Left kidney (tissue), 8 donors: ENCODE measurements at places on chromosomes 1 and 21.

- DNase-seq = no peak
Measured at GRCh38 chr1:159935719-159936272, 9.6 kb downstream of the IGSF9 start.

DNA sequence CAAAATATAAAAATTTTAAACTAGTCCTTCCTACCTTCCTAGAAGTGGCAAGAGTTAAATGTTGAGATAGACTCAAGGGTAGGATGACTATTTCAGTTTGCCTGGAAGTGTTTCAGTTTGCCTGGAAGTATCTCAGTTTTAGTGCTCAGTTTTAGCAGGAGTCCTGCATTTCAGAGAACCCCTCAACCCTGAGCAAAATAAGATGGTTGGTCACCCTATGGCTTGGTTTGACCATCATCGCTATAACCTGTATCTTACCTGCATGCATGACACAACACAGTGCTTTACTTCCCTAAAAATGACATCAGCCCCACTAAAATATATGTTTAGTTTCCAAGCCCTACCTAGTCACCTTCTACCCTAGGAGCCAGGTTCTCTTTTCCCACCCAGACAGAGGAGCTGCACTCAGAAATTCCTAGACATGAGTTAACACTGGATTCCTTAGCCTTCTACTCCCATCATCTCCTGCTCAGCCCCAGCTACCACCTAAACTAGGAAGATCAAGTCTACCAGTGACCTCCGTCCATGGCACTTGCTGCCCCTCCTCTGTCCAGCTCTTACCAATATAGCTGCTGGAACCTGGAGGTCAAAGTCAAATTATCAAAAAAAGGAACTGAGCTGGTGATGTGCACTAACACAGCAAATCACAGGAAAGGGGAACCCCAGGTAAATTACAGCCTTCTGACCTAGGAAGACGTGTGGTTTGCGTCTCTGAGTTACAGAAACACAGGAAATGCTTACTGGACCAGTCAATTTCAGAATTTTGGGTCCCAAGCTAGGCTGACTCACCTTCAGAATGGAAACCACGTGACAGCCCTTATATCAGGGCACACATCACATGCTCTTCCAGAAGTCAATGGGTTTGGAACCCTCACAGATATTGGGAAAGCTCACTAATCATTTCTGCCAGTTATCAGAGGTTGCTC, 2.2 kb upstream of the G0S2 start:
- DNase-seq = no peak

DNA sequence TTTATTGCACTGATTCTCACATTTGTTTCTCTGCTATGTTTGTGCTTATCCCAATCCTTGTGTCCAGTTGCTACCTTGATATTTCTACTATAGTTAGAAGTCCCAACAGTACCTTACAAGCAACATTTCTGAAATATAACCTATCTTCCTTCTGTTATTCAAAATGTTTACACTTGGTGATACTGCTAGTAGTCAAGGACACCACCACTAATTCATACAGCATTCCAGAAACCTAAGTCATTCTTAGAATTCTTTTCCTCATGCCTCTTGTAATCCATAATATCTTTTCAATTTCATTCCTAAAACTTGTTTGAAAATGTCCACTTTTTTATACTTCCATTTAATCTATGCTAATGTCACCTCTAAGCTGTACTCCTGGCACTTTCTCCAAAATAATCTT, 2132.1 kb downstream of the NCAM2 start:
- DNase-seq = no peak

GRCh38 chr1:113511269-113511668, 121.0 kb downstream of the MAGI3 start:
- DNase-seq = no peak

DNA sequence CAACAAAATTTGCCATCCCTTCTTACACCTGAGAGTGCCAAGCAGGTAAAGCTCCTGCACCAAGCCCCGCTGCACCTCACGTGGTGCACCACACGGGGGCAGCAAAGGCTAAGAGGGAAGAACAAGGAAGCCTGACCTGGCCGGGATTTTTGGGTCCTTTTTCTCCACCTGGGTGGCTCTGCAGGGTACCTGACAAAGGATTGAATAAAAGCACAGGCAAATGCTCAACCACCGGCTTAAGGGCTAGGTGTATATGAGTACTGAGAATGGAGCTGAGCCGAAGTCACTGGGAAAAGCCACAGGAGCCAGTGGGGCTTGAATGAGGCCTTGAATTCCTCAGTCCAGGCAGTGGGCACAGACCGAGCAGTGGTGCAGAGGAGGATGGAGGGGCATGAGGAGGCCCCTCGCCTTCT, 36.4 kb downstream of the ZNF697 start:
- DNase-seq = peak; percentile 66

DNA sequence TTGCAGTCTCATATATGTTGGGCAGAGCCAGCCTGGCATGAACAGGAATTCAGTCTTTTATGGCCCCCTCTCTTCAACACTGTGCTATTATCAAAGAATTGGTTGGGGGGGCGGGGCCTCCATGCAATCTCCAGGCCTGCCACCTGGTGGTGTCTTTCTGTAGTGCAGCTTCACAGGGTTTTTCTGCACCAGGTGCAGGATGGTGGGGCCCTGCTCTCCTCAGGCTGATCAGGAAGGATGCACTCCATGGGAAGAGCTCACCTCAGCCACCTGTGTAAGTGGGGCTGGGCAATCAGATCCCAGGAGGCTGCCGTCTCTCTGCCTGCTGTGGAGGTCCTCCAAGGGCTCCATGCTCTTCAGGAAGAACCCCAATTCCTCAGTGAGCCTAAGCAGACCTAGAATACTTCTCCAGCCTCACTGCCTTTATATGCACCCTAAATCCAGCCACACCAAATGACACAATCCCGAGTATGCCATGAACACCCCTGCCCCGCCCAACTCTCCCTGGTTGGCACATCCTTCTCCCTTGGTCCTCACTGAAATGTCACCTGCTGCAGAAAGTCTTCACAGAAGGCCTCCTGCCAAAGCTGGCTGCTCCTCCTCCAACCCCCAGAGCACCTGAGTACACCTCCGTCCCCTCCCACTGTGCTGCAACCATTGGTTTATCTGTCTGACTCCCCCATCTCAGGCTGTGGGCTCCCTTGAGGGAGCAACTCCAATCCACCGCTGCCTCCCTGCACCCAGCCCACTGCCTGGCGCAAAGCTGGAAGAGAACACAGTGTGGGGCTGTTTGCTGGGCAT, 16.5 kb downstream of the STK40 start:
- peak; percentile 81 for DNase-seq

DNA sequence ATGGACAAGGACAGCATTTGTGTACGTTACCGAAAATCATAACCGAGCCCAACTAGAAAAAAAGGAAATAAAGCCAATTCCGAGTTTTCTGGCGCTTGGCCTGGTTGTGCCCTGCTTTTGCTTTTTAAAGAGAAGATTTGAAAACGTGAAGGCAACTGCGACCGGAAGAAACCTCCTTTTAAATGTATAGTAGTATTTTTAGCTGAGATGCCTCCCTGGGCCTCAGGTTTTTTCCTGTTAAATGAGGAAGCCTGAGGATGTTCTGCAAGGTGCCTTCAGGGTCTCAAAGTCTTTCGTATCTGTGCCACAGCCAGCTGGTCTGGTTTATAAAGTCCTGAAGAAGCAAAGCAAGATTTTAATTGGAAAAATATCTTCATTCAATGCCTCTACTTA, 371 bp upstream of the ODF2L start:
- peak; percentile 20 for DNase-seq

- DNase-seq = no peak
Measured at GRCh38 chr1:201659572-201659971, 120.6 kb downstream of the NAV1 start.

DNA sequence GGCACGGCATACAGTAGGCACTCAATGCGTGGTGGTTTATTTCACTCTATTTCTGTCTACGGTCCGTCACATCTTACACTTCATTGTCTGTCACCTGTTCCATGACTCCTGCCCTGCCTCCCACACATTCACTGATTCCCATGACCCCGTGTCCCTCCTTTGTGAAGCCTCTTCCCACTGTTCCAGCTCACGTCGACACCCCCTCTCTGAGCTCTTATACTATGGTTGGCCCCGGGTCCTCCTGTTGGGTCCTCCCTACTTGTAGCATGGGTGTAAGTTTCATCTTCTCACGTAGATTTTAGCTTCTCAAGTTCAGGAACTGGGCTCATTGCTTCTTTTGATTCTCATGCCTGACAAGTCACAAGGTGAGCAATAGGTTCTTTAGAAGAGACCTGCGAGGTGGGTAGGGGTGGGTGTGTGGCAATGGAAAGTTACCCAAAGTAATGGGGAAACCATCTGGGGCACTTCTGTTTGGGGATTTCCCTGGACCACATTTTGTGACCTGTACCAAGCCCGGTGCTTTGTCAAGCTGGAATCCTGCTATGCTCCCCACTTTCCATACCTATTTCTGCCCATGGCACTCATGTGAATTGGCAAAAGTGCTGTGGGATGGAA, 22.1 kb upstream of the IL10 start:
- DNase-seq = no peak

GRCh38 chr1:26542771-26543451, 13.3 kb downstream of the RPS6KA1 start:
- no peak for DNase-seq

DNA sequence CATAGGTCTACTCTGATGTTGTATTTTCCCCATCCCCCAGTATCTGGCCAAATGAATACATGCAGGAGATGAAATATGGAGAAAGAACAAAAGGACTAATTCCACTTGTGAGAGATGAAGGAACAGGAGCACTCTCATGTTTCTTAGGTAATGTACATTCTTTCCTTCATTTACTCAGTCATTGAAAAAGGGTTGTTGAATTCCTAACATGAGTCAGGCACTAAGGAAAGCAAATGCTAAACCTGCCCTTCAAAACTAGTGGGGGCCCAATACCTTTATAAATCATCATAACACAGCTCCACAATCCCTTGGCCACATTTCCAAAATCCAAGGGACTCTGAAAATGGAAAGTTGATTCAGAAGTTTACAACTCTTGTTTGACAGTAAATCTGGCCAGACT, 94.3 kb downstream of the DIRAS3 start:
- DNase-seq = no peak

DNA sequence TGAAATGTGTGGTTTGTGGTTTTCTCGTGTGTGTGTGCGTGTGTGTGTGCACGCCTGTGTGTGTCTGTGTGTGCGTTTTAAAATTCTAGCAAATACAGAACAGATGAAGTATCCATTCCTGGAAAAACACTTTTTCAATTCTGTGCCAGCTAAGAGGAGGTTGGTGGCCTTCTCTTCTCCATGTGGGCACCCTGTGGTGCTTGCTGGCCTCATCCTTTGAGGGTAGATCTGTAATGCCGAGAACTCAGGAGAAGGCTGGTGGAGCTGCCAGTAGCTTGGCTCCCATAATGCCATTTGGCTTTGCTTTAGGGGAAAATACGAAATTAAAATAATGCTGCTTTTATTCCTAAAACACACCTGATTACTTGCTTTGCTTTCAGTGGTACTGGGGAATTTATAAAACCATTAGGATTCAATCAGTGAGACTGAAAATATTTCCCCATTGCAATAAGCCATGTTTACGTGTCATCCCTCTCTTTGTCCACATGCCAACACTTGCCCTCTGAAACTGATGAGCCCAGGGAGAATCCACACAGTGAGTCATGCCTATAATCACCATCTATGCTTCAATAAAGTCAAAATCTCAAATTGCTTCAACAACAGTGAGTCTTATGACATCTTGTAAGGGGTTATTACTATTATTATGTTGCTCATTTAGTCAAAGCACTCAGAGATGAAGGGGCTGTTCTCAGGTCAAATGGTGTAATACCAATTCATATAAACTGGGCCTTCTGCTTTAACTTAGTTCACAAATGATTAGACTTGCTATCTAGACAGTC, 39.2 kb downstream of the ABCA4 start:
- DNase-seq = no peak
